ENCODE measurements at places on chromosomes 3 and 15.
A peak's percentile ranks its signal among the peaks of the same experiment; 100 is the strongest.

- DNase-seq, result no peak
Observed at GRCh38 chr3:195401943-195402342, 40.9 kb downstream of the ACAP2 start.

DNA sequence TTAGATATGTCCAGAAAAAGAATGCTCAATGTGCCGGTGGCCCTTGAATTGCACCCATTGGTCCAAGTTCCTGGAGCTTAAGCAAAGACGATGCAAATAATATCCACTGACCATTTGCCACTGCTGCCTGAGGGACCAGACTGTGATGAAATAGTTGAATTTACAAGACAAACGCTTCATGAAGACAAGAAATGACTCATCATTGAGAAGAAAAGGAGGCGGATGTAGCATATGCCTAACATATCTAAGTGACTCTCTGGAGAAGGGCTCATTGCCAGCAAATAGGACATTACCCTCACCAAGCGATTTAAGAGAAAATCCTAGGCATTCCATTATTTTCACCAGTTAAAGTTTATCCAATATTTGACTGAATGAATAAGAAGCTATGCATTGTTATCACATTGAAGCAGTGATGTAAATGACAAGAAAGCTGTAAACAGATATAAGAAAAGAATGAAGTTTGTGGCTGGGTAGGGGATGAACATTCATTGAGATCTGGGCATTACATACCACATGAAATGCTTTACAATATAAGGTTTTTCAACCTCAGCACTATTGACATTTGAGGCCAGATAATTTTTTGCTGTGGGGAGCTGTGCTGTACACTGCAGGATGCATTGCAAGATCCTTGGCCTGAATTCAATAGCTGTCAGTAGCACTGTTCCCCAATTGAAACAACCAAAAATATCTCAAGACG lies 48.9 kb upstream of the CPNE4 start:
- DNase-seq, result no peak

DNA sequence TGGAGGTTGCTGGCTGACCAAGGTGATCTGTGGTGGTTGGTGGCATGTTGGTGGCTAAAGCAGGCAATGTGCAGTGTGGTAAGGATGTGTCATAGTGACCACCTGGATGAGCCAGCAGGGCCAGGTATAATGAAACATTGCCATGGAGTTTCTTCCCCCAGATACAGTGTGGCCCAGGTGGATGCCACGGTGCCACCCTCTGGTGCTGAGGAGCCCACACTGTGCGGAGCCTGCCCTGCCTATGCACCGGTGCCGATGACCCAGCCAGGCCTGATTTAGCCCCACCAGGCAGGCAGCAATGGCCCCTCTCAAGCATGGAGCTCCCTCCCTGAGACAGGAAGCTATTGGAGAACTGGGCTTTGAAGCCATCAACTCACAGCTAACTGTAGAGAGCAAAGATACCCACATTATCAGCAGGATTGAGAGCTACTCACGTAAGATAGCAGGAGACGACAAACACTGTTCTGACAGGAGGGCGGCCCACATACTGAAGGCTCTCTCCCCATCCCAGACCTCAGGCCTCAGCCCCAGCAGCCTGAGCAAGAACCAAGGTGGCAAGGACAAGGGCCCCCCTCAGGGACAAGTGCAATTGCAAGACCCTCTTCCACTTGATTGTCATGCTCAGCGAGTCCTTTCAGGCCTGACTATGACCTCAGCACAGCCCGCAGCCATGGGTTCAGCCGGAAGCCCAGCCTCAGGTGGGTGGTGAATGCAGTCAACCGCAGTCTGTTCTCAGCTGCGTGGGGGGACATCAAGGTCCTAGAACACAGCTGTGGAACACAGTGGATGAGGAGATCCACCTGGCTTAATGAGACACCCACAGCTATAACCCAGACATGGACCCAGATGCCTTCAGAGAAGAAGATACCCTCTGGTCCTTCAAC lies 82.8 kb upstream of the CDV3 start:
- peak; percentile 74 for DNase-seq

GRCh38 chr3:6098516-6099157 lies 762.3 kb upstream of the GRM7 start:
- no peak for DNase-seq

GRCh38 chr3:65130782-65131181 lies 443.0 kb upstream of the ADAMTS9 start:
- DNase-seq, result no peak

- no peak for DNase-seq
Observed at GRCh38 chr3:21185816-21186314, 565.1 kb downstream of the ZNF385D start.

GRCh38 chr3:150077107-150077506 lies 106.4 kb upstream of the PFN2 start:
- DNase-seq, result no peak

GRCh38 chr3:38960953-38961622 lies 90.7 kb downstream of the SCN11A start:
- peak; percentile 37 for DNase-seq

- DNase-seq, result no peak
Observed at GRCh38 chr3:108608750-108609149, 19.2 kb downstream of the DZIP3 start.

GRCh38 chr3:98962189-98962930 lies 60.9 kb upstream of the DCBLD2 start:
- no peak for DNase-seq

GRCh38 chr3:128395500-128396162 lies 71.1 kb downstream of the DNAJB8 start:
- DNase-seq, result no peak

DNA sequence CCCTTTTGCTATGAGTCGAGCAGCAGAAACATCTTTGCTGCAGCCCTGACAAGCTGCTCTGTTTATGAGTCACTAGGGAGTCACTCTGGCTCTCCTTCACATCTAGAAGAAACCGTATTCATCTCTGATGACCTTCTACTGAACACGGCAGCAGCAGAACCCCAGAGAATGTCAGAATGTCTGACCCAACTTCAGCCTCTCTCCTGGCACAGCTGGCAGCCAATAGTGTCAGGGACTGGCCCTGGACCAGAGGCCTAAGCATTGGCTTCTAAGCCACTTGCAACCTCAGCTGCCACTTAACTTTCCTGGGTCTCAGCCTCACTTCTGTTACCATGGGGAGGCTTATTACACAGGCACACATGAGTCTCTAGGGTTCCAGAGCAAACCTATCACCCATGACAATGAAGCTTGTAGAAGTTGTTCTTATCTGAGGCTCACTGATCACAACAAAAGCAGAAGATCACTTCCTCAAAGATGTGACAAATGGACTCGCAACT lies 184.1 kb upstream of the TLE3 start:
- no peak for DNase-seq

DNA sequence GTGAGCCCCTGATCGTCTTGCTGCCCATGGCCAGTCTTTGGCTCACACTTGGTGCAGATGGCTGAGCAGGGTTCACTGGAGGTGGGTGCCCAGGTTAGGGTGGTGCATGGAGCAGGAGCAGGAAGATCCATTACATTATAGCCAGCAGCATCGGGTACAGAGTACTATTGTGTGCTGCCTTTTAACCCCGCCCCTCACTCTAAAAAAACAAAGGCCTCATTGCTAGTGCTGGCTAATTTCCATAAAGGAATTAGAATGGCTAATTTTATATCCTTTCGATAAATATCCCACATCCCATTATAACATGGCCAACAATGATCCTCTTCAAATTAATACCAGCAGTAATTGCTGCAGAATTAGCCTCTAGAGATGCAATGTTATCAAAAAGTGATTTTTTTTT lies 45.8 kb upstream of the PPP4R2 start:
- no peak for DNase-seq

GRCh38 chr3:151639418-151639740 lies 94.3 kb upstream of the AADACL2 start:
- DNase-seq, result no peak

DNA sequence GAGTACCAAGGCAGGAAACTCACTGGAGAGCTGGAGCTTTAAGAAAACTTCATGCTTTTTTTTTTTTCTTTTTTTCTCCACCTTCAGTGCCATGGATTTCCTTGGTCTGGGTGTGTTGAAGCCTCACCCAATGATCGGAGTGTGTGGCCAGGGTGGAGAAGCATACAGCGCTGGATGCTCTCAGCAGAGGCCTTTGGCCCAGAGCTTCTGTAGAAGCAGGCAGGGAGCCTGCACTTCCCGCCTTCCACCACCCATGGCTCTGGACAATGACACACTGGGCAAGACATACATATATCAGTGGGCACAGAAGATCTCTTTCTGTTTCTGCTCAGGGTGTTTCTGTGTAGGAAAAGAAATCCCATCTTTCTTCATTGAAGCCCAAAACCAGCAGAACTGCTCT lies 55.8 kb upstream of the ACAD9 start:
- DNase-seq, result no peak

Measured in GM13977 (cell line).